ENCODE measurements at places on chromosomes 16 and 17. TPM values are rescaled to one million over a fixed set of nuclear protein-coding genes. Genes with fewer than 3 reads are reported as not detected.

Gene SRRM2
- 80.9 TPM for total RNA-seq

Gene TEKT1
- not detected for total RNA-seq

Gene PLA2G10
- total RNA-seq, result not detected

Gene CRYBA1
- total RNA-seq, result 0.97 TPM

Gene RNF222
- total RNA-seq, result not detected

Gene SNX20
- not detected for total RNA-seq
